HFF-Myc (cell line): ENCODE measurements at places on chromosomes 12 and 14.

DNA sequence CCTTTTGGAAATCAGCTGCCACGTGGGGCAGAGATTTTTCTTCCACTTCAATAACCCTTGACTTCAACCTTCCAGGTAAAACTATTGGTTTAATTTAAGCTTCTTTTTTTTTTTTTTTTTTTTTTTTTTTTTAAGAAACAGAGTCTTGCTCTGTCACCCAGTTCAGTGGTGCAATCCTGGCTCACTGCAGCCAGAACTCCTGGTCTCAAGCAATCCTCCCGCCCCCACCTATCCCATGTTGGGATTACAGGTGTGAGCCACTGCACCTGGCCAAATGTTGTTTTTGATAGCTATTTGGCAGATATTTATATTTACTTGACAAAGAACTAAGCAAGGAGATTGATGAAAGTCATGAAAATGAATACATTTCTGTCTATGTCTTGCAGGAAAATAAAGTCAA lies 65.1 kb downstream of the SINHCAF start:
- DNase-seq = no peak

DNA sequence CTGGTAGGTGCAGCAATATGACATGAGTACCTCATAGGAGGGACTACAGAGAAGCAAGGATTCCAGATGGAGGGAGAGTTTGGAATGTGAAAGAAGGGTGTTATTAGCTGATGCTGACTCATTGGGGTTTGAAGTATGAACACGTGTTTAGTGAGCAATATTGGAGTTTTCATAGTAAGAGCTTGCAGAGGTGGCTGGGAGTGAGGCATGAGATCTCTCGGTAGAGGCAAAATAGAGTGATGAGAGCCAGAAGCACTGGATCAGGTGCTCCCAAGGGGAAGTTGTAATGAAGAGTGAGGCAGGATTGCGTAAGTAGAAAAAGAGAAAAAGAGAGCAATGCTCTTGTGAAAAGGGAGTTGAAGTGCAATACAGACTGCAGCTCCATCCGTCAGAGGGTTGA lies 42.1 kb downstream of the MGST1 start:
- peak; percentile 62 for DNase-seq

- DNase-seq = no peak
These were observed 132.5 kb upstream of the MAX start for GRCh38 chr14:65234752-65235361.

DNA sequence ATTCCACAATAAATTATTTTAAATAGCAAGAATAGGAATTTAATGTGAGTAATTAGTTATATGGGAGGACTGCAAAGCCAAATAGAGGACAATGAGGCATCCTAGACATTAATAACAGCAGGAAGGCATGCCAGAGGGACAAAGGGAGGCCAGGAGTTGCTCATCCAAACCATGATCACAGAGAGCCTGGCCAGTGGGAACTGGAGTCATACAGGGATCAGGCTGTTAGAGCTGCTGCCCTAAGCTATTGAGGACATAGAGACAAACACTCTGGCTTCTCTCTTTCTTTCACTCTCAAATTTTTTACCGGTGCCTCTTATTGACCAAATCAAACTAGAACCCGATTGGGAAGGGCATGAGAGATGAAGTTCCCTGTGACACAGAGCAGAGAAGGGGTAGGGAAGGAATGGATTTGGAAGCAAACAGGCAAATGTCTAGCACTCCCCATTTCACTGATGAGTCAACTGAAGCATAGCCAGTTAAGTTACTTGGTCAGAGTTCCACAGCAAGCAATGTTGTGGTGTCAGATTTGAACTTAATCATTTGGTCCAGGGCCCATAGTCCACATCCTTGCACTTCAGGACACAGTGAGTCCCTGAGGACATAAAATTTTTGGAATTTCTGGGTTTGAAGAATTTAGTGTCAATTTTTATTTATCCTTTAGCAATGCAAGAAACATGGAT lies 17.9 kb upstream of the CFAP54 start:
- no peak for DNase-seq

GRCh38 chr14:70330596-70330995 lies 28.9 kb downstream of the COX16 start:
- no peak for DNase-seq

- DNase-seq = no peak
These were observed 1406.8 kb upstream of the TMEM132C start for GRCh38 chr12:126860210-126860609.

DNA sequence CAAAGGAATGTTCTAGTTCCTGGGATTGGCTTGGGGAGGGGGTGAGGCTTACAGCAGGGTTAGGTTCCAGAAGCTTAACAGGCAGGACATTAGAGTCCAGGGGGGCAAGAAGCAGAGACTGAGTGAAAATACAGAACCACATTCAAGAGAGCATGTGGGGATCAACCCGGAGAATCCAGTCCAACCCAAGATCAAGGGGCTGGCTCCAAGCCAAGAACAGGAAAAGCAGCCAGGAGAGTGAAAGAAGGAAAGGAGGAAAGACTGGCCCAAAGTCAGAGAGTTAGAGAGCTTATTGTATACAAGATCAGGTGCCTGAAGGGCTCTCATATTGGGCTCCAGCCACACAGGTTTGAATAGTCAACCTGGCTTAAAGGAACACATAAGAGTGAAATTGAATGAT lies 190.3 kb upstream of the CDKN3 start:
- no peak for DNase-seq

GRCh38 chr12:3173912-3174311 lies 96.7 kb downstream of the TSPAN9 start:
- DNase-seq = no peak

DNA sequence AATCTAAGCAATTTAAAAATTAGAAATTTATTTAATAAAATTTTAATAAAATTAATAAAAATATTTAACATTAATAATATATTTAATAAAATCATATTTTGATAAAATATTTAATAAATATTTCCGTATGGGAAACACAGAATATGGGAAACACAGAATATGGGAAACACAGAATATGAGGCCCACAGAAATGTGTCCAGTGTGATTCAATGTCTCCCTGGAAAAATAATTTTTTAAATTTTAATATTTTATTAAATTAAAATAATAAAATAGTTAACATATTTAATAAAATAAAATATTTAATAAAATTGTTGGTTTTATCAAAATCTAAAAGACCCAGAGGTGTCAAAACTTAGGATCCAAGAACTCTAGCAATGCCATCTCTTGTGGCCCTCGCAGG lies 186.4 kb downstream of the TMEM132D start:
- no peak for DNase-seq

DNA sequence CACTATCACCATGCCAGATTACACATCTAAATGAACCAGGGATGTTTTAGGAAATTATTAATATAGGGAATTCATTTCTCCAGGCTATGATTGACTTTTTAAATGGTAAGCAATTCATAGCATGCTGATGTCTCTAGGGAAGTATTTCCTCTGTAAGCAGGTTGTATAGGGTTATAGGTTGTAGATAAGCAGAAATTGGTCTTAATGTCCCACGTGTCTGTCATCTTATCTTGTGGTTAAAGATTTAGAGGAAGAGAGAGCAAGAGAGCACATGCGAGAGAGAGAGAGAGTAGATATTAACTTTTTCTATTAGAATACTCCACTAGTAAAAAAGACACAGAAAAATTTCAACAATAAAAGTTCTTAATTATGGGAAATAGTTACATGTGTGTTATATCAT lies 32.6 kb downstream of the TRHDE start:
- DNase-seq = no peak
